ENCODE measurements at places on chromosomes 6 and 20.

DNA sequence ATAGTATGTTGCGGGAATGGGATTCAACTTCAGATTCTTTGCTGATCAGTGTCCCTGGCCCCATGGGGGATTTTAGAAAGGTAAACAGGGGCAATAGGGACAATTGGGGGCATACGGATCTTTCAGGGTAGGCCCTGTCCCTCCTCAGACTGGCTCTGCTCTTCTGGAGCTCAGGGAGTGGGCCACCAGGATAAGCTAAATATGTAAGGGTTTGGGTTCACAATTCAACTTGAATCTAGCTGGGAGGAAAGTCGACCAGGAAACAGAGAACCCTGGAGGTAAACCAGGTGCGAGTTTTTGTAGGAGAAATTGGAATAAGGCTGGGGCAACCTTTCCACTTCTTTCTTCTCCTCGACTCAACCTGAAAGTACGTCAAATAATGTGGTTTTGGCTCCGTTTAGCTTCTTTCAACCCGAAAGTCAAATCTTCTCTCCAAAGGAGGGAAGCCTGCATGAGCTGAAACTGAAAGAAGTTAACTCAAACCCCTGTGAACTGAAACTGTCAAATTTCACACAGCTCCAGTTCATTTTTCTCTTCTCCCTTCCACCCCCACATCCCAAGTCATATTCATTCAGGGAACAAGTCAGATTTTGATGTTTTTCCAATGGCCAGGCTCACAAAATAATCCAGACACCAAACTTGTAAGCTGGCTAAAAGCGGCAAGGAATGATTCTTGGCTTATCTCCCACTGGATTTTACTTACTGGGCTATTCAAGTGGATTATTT lies 278.2 kb downstream of the CLIC5 start:
- DNase-seq, result no peak

GRCh38 chr6:135183002-135183531 lies 2.0 kb downstream of the MYB start:
- no peak for DNase-seq

DNA sequence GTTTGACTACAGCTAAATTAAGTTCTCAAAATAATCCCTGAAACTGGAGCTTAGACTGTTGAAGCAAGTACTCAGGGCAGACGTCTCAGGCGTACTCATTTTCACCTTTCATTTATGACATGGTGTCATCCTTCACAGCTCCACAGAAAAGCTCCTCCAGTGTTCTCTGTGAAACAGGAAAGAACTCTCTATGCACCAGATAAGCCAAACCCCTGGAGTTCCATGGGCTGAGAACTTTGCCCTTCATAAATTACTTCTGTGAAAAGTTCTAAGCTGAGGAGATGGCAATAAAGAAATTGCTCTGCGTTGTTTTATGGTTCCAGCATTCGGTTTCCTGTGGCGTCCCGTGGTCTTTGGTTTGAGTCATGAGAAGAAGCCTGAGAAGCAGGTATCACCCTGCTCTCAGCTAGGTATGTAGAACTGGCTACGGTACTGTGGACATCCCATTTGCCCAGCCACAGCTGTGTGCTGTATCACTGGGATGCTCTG lies 20.2 kb upstream of the RREB1 start:
- no peak for DNase-seq

GRCh38 chr6:168825226-168826077 lies 384.5 kb downstream of the SMOC2 start:
- DNase-seq, result no peak

- DNase-seq, result peak; percentile 4
These were observed 4.6 kb downstream of the GUCA1A start for GRCh38 chr6:42177514-42178364.

DNA sequence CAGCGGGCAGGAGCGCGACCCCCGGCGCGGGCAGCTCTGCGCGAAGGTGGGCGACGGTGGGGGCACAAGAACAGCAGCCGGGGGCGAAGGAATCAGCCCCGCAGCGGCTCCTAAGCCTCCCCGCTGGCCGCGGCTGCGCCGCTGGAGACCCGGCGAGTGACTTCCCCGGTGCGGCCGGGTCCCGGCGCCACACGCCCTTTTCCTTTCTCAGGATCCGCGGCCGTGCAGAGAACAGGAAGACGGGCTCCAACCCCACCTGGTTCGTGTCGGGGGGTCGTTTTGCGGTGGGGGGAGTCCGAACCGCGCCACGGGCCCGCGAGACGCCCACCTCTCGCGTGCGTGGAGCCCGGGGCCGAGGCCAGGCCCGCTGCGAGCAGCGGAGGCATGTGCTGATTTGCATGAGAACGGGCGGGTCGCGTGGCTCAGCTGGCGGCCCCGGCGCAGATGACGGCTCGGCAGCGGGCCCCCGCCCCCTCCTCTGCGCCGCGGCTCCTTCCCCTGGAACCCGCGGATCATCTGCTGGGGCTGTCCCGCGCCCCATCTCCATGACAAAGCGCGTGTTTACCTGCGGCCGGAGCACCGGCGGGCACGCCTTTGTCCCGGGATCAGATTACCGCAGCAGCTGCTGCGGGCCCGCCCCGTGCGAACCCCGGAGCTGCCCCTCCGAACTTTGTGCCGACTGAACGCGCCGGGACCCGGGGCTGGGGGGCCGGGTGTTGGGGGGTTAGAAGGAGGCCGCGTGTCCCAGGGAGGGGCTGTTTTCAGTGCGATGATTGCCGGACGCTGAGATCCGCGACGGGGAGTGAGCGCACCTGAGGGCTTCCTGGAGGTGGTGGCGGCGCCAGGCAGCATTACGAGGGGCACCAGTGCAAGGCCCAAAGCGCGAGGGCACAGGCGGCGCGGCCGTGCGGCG lies 4.9 kb upstream of the DLL1 start:
- no peak for DNase-seq
